Right ventricle myocardium superior (tissue), 1 donor: ENCODE measurements at places on chromosomes 6 and 20. TPM values are rescaled to one million over a fixed set of nuclear protein-coding genes. Genes with fewer than 3 reads are reported as not detected.

DNA sequence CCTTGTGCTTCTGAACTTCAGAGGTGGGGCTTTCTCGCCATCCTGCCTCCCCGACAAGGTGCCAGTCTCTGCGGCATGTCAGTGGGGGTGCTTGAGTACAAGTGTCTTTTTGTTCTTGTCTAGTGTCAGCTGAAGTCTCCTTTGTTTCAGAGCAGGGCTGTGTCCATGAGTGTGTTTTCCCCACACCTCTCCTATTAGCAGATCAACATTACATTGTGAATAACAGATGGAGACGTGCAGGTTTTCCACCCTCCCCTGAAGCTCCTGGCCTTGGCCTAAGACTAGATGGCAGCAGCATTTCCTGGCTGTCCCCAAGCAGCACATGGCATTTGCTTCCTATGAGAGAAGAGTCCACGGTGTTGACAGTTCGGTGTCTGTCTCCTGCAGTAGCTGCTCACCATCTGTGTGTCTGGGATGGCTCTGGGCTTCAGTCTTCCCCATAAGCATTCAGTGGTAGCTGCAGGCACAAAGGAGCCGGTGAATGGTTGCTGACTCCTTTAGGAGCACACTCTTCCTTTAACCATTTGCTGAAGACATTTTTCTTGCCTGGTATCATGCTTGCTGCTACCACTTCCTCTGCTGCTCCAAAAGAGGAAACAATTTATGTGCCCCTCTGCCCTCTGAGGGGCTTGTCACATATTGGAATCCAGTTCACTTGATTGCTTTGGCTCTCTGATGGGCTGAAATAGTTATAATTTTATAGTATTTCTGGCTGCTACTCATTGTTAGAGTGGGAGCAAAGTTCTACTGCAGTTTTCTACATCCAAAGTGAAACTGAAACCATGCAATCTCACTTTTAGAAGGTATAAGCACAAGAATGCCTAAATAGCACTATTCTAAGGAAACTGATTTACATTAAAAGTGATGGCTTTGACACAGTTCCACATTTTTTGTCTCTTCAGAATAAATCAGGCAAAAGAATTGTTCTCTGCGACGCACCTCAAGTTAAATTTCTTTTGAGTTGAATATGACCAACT lies 913.0 kb downstream of the C6orf118 start:
- DNase-seq = no peak

DNA sequence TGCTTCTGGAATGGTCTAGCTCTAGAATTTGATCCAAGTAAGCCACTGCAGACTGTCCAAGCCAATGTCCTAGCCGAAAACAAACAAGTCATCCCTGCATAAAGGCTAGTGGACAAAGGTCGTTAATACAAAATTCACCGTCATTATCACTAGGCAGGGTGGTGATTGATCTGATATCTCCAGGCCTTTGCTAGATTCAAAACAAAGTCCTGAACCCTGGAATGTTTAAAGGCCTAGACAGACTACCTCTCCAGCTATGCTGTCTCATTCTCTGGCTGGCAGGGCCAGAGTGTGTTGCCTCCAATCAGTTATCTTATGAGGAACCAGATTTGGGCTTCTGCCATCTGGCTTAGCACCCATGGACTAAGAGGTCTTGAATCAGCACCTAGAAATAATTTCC lies 38.3 kb downstream of the MAP7 start:
- no peak for DNase-seq

GRCh38 chr6:55174211-55175026 lies at the start of gene HCRTR2:
HCRTR2 (plus strand) TSS chr6:55174515; CDS start chr6:55174588, 73 bp downstream.
- no peak for DNase-seq

The DNAH8 gene
- total RNA-seq = 0.03 TPM

The TSPO2 gene
- total RNA-seq = not detected

DNA sequence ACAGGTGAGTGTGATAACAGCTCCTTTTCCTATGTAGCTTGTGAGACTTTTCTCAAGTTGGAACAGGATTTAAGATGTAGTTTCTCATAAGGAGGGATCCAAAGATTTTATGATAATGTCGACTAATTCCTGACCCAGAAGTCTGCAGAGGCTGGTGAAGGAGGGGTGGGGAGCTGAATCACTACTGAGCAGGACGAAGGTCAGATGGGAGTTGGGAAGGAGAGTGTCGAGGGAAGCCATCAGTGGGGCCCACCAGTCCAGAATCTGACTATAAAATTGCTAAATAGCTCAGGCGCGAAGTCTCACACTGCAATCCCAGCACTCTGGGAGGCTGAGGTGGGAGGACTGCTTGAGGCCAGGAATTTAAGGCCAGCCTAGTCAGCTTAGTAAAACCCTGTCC lies 32.3 kb upstream of the CDYL start:
- no peak for DNase-seq

The CLIC5 gene
- total RNA-seq = 279 TPM

DNA sequence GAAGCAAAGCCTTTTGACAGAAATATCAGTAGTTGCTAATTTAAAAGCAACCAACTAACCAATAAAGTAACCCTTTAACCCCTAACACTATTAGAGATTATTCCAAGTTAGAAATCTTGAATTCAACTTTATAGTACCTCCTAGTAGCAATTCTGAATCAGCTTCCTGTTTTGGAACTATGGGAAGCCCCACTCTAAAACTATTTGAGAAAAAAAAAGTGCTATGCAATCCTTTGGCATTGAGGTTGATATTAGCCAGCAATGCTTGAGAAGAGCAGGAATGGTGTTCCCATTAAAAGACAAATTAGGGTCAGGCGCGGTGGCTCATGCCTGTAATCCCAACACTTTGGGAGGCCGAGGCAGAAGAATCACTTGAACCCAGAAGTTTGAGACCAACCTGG lies 306.2 kb upstream of the ZFP64 start:
- no peak for DNase-seq

The CFAP206 gene
- not detected for total RNA-seq
